ENCODE measurements at places on chromosomes 5 and 9.

DNA sequence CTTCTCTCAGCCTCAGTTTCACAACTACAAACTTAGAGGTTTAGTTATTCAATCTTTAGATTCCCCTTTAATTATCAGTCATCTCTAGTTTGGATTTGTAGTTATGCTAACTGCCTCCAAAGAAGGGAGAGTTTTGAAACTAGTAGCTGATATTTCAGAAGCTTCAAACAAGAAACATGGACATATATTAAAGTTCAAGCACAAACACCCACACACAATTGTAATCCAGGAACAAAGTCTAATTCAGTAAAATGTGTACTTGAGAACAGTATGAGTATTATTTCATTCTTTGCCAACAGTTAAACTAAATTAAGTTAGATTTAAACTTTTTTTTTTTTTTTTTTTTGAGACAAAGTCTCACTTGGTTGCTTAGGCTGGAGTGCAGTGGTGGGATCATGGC, 71.2 kb upstream of the ABCA1 start:
- no peak for DNase-seq

- no peak for DNase-seq
Observed at GRCh38 chr5:96144289-96144688, 182.6 kb upstream of the ELL2 start.

DNA sequence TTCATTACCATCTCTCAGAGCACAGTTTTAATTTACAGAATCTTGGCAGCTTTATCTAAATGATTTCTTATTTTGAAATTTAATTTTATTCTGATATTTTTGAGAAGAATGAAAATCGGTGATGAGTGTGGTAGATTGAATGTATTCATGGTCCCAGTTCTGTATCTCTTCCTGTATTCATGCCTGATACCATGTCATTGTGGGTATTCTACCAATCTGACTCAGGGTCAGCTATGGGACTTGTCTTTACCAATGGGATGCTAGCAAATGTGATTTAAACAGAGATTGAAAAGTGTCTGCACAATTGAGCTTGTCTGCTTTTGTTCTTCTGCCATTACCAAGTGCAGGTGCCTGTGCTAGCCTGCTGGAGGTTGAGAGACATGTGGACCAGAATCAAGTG, 17.8 kb upstream of the ZNF618 start:
- no peak for DNase-seq

GRCh38 chr5:172793577-172794488, 22.8 kb upstream of the DUSP1 start:
- no peak for DNase-seq

DNA sequence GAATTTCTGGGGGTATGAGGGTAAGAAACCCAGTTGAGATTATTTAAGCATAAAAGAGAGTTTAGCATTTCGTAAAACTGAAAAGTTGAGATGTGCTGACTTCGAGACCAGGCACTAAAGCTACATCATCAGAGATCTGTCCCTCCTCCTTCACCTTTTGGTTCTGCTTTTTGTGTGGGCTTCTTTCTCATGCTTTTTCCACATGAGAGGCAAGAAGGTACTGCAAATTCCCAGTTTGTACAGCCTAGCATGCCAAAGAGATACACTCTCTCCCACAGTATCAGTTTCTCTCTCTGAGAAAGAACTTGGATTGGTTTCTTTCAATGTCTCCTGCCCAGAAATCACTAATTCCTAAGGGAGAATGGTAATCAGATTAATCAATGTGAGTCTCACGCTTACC, 584.7 kb downstream of the SEMA5A start:
- DNase-seq: no peak
